ENCODE measurements at places on chromosomes 5 and 9. TPM values are rescaled to one million over a fixed set of nuclear protein-coding genes. Genes with fewer than 3 reads are reported as not detected.

PCDHGA10 gene
- total RNA-seq: 30.7 TPM

DNA sequence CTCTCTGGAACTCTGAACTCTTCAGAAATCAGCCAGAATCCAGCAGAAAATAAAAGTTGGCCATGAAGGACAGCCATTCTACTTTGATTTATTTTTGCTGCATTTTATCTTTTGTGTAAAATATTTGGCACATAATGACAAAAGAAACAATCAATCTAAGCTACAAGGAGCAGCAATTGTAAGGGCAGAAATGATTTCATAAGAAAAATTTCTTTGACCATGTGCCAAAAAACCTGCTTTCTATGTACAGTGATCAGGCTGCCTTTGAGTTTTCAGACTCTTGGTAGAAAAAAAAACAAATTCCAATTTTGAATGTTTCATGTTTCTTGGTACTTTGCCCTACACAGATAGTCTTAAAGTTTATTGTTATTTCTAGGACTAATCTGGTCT is 69.8 kb upstream of the SLC1A3 start:
- DNase-seq: no peak

RPL35 gene
- 1,148 TPM for total RNA-seq

DNA sequence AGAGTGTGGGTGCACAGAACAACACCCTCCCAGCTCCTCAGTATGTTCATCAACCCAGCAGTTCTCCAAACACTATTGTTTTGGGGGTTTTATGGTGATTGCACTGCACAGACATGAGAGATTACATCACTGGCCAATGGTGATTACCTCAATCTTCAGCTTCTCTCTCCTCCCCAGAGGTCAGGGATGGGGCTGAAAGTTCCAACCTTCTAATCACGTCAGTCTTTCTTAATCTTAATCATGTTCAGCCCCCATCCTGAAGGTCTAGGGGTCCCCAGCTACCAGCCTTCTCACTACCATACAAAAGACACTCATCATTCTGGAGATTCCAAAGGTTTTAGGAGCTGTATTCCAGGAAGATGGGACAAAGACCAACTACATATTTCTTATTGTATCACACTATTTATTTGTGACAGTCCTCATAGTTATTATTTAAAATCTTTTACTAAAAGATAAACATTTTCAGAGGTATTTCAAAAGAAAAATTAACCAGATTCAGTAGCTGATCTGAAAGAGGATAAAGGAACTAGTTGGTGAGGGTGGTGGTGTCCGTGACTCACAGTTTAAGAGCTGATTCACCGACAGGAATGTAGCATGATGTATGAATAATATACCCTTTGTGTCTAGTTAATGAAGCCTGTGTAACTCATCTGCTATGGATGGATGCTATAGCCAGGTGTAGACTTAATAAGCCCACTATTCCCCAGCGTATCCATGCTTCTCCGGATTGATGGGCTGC is 35.6 kb downstream of the RASEF start:
- DNase-seq: no peak

GRCh38 chr5:64900618-64901017 is 131.9 kb downstream of the CWC27 start:
- DNase-seq: no peak

GRCh38 chr5:78275998-78276543 is 18.4 kb downstream of the AP3B1 start:
- no peak for DNase-seq

KCTD16 gene
- total RNA-seq: 3.9 TPM

PCDHA10 gene
- total RNA-seq: 18.6 TPM

PHF24 gene
- total RNA-seq: 0.62 TPM
